Muscle of back (tissue), 13 donors: ENCODE measurements at places on chromosomes 5 and 9. TPM values are rescaled to one million over a fixed set of nuclear protein-coding genes. Genes with fewer than 3 reads are reported as not detected.

The TAF11L5 gene
- polyA plus RNA-seq = not detected

The ELAVL2 gene
- polyA plus RNA-seq = 1.3 TPM

The MTX3 gene
- 16.8 TPM for polyA plus RNA-seq

The PCDHB5 gene
- 5.1 TPM for polyA plus RNA-seq

- no peak for DNase-seq
Observed at GRCh38 chr5:1490376-1490775, 33.4 kb downstream of the LPCAT1 start.

GRCh38 chr5:177294632-177295031 lies 8.9 kb downstream of the RAB24 start:
- no peak for DNase-seq

GRCh38 chr9:114507726-114508125 lies 2.5 kb upstream of the WHRN start:
- DNase-seq = no peak
